ENCODE measurements at places on chromosomes 3 and 15. TPM values are rescaled to one million over a fixed set of nuclear protein-coding genes. Genes with fewer than 3 reads are reported as not detected.

The CYP11A1 gene
- not detected for total RNA-seq

DNA sequence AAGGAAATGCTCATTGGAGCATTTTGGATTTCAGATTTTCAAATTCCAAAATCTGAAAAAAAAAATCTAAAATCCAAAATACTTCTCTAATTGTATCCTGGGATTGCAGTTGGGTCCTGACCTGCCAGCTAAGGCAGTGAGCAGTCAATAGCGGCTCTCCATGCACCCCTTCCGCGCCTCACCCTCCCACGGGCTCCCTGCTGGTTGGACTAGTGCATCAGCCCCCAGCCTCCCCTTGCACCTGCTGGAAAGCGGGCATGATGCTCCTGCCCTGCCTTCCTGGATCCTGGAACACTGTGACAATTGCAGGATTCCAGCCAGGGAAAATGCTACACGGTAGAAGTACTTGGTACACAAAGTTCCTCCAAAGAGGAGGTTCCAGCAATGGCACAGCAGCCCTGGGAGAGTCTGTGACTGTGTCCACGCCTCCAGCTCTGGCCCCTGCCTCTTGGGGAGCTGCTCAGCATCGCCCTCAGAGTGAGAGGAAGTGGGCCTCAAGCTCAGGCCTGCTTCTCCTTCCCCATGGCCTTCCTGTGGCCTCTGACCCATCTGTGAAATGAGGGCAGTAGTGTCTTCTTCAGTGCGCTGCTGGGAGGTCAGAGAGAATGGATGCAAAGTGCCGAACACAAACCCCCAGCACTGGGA, 39.5 kb upstream of the CHRNB4 start:
- DNase-seq: no peak

DNA sequence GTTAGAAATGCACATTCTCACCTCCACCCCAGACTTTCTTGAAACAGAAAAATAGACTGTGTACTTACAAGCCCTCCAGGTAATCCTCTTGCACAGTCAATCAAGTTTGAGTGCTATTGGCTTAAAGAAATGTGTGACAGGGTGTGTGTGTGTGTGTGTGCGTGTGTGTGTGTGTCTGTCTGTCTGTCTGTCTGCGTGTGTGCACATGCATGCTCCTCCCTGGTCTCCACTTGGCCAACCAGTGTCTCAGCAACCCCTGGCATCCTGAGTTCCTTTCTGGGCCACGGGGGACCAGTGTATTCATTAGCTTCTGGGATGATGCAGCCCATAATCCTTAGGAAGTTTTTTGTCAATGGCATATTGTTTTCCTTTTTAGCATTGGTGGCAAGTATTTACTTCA, 128.8 kb upstream of the IL12A start:
- DNase-seq: no peak

- no peak for DNase-seq
These were observed 31.1 kb upstream of the INSYN1 start for GRCh38 chr15:73784291-73784690.

GRCh38 chr3:99407257-99407656, 231.1 kb upstream of the COL8A1 start:
- no peak for DNase-seq

DNA sequence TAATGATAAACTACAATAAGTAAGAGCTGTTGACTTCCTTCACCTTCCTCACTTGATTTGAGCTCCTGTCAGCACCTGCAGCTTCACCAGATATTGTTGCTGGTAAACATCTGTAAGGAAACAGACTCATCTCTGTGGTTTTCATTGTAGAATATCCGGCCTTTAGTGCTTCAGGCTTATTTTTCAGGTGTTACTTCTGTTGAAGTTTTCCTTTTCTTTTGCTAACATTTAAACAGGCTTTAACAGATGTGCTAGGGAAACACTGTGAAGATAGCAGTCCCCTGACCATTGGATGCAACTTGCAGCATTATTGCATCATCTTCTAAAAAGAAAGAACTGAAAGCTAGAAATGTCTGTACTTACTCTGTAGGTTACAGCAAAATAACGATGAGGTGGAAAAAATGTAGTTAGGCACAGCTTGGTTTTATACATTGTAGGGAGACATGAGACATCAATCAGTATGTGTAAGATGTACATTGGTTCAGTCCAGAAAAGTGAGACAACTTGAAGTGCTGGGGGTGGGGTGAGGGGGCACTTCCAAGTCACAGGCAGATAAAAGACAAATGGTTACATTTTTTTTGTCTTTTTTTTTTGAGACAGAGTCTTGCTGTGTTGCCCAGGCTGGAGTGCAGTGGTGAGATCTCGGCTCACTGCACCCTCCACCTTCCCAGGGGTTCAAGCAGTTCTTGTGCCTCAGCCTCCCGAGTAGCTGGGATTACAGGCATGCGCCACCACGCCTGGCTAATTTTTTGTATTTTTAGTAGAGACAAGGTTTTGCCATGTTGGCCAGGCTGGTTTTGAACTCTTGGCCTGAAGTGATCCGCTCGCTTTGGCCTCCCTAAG, 10.2 kb downstream of the EDEM1 start:
- DNase-seq: no peak

- no peak for DNase-seq
These were observed 10.0 kb upstream of the VGLL3 start for GRCh38 chr3:87000940-87001339.

DNA sequence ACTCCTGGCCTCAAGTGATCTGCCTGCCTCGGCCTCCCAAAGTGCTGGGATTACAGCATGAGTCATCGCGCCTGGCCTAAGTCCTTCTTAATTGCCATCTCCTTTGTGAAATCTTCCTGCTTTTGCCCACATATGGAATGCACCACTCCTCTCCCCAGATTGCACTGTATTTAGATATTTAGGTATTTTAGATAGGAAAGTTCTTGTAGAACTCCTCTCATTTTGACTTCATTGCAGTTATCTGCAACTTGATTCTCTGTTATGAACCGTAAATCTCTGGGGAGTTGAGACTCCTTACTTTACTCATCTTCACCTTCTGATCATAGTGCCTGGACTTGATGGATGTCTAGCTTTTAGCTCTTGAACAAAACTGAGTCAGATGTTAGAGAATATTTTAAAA, 150.7 kb downstream of the AKAP13 start:
- DNase-seq: no peak
